ENCODE measurements at places on chromosomes 16 and 17.

GRCh38 chr17:48725288-48726064, 2.5 kb downstream of the PRAC2 start:
- no peak for DNase-seq

- DNase-seq = no peak
These were observed 399.1 kb downstream of the MAF start for GRCh38 chr16:79201436-79201835.

DNA sequence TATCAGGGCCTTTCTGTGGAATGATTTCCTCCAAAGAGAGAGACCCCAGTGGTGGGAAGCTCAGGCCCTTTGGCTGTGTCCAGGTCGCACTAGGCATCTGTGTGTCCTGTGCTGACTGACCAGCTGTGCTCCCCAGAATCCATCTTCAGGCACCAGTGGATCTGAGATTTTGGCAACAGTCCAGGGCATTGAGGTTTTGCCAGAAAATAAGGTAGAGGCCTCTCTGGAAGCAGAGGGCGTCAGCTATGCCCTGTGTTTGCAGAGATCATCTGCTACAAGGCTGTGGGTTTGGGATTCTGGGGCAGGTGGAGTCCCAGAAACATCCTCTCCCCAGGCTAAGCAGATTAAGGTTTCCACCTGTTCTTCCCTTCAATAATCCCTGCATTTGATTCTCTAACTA, 57.5 kb upstream of the TOB1 start:
- no peak for DNase-seq

DNA sequence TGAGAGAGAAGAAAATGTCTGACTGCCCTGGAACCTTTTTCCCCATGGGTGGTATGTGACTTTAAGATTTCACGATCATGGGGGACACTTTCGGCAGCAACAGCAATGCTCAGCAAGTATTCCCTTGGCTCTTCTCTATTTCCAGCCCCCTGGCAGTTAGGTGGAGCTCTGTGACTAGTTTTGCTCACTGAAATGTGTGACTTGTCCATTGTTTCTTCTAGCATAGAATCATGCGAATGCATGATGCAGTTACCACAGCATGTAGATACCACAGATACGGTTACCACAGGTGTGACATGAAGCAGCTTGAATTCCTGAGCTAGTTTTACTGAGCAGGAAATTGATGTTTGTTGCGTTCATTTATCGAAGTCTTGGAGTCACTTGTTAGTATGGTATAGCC, 1034.5 kb upstream of the EEF2KMT start:
- DNase-seq = no peak

GRCh38 chr17:65065906-65066305, 9.4 kb upstream of the GNA13 start:
- DNase-seq = no peak

DNA sequence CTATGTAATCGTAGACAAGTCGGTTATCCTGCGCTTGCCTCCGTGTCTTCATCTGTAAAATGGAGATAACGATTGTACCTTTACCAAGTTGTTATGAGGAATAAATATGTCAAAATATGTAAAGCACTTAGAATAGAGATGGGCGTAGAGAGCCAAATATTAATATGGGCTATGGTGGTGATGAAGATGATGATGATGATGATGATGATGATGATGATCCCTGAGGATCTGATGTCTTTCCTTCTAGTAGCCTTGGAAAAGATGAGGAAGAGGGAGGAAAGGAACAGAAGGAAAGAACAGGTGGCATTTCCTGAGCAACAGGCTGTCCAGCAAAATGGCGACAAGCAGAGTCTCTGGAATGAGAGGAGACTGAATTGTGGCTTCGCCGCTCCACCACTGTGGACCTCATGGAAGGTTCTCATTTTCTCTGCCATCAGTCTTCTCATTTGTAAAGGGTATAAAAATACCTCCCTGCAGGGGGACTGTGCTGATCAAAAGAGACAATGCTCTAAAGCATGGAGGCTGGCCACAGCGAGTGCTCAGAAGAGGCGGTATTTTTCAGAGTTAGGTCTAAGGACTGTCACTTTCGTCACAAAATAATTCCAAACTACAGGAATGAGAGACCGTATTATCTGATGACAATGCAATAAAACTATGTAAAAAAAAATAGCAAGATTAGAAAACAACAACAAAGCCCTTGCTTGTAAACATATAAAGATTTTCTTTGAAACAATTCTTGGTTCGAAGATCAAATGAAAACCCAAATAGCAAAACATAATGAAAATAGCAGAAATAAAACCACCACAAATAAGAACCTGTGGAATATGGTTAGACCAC, 17.2 kb upstream of the RCVRN start:
- no peak for DNase-seq

- DNase-seq = no peak
These were observed 587.7 kb downstream of the MAF start for GRCh38 chr16:79012671-79013434.

DNA sequence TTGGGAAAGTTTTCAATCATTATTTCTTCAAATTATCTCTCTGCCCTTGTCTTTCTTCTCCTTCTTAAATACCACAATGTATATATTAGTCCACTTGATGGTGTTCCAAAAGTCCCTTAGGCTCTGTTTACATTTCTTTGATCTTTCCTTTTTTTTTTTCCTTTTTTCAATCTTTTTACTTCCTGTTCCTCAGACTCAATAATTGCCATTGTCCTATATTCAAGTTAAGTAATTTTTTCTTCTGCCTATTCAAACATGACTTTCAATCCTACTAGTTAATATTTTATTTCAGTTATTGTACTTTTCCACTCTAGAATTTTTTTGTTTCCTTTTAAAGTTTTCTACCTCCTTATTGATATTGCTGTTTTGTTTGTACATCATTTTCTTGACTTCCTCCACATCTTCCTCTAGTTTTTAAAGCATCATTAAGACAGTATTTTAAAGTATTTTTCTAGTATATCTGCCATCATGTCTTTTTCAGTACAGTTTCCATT, 15.8 kb upstream of the UQCRC2 start:
- DNase-seq = no peak

GRCh38 chr17:28719021-28719433, 758 bp upstream of the RPL23A start:
- no peak for DNase-seq
